ENCODE measurements at places on chromosomes 5 and 9.

GRCh38 chr5:122300374-122300773, 11.7 kb upstream of the SNCAIP start:
- DNase-seq = no peak

- no peak for DNase-seq
Observed at GRCh38 chr9:30382271-30382670, 2002.2 kb upstream of the ACO1 start.

DNA sequence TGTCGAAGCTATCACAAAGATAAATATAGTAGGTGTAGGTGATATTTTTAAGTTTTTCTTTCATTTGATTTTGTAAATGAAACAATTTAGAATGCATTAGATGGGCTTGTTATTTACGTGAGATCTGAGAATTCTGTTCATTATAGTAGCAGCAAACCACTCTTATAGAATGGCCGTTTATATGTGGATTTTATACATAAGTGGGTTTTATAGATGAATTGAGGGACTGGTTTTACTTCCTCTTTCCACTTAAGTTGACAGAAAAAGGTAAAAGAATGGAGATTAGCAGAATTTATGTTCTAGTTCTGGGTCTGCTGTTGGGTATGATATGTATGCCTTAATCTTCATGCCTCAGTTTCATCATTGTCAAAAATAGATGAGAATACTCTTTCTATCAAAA, 5.6 kb downstream of the RMI1 start:
- no peak for DNase-seq

DNA sequence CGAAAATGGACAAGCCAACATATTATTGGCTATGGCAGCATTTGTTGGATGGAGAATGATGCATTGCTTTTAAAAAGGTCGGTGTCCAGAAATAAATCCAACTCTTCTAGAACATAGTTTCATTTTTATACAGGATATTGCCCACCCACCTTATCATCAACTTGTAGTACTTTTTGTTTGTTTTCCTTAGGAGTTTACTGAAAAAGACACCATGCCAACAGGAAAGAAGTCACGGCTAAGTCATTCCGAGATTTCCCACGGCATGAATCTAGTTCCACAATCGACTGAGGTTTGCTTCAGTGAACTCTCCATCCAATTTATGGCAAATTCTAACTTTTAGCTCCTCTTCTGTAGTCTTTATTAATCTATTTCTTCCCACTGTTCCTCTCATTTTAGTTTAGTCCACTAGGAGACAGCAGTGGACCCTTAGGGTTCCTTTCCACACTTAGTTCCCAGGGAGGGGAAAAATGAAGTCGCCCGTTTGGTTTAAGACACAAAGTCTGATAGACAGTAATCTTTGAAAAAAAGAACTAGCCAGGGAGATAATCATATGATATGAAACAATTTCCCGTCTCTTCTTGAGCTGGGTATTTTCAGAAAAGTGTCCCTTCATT, 237.5 kb downstream of the AP3B1 start:
- no peak for DNase-seq

GRCh38 chr9:124390794-124391658, 24.2 kb downstream of the PSMB7 start:
- DNase-seq = peak; percentile 62

DNA sequence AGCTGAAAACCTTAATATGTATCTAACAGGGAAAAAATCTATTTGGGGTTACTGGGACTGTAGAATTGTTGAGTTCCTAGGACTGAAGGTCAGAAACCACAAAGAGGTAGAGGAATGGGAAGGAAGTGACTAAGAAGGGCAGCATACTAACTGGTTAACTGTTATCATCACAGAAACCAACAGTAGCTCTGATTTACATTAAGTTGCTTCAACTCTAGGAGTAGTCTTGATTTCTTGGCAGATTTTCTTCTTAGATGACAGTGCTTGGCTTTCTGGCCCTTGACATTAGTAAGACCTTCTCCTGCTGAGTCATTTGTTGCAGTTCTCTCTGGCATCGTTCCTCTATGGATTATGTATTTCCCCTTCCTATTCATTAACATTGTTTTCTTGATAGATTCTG, 116.1 kb upstream of the RASA1 start:
- peak; percentile 86 for DNase-seq

- no peak for DNase-seq
Observed at GRCh38 chr5:107389775-107390148, 281.0 kb downstream of the EFNA5 start.

DNA sequence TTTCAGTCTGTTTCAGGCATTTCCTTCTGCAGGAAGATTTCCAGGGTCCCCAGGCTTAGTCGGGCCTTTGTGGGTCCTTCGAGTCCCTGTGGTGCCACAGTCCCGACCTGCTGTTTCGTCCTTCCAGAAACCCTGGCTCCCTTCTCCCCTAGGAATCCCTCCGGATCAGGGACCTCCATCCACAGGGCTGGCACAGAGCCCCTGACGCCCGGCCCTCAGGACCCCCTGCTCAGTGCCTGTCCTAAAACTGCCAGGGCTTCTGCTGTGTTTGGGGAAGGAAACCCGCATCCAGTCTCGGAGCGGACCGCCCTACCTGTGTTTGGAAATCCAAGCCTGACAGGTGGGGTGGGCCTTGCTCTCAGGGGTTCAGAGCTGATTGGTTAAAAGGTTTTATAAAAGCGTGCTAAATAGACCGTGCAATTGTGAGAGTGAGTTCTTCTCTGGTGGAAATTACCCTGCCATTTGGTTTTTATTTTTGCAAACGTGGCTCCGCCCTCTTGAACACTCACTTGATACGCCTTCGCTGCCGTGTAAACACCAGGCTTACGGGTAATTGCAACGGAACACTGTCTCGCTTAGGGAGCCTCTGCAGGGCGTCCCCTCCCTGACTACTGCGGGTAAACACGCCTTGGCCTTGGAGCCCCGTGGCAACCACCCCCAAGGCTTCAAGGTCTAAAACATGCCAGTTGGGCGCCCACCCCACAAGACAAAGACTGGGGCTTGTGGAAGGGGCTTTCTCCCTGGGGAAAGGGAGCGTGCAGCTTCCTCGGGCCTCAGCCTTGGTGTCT, 121.2 kb downstream of the PHF2 start:
- no peak for DNase-seq

- no peak for DNase-seq
Observed at GRCh38 chr9:126164796-126165525, 161.7 kb upstream of the MVB12B start.

GRCh38 chr9:129175825-129176633, 2.0 kb downstream of the IER5L start:
- DNase-seq = peak; percentile 91

DNA sequence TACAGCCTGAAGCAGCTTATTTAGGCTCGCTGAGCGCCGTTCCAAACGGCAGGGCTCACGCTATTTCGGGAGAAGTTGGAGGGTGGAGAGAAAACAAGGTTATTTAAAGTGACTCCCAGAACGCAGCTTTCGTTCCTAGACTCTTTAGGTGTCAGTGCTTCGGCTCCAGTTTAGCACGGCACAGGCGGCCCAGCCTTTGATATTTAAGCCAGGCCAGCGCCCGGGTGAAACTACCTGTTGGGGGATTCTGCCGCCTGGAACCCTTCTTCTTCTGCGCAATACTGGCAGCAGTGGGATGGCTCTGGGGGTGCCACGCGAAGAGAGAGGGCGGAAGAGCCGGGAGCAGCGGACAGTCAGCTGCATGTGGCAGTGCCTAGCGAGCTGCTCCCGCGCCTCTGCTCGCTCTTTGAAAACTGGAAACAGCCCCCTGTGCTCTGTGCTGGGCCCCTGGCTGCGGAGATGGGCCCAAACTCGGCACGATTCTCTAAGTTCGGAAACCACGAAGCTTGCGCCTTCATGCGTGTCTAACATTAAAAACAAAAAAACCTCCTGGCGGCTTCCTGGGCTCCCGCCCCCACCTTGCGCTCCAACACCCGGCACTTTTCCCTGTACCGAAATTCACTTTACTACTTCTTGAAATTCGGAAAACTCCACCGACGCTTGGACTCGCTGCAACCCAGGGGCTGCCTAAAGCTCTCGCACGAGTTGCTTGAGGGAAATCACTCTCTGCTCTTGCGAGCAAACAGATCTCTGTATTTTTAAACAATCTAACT, 34.6 kb upstream of the NFIB start:
- no peak for DNase-seq

GRCh38 chr5:66859526-66859925, 263.3 kb downstream of the MAST4 start:
- DNase-seq = no peak

DNA sequence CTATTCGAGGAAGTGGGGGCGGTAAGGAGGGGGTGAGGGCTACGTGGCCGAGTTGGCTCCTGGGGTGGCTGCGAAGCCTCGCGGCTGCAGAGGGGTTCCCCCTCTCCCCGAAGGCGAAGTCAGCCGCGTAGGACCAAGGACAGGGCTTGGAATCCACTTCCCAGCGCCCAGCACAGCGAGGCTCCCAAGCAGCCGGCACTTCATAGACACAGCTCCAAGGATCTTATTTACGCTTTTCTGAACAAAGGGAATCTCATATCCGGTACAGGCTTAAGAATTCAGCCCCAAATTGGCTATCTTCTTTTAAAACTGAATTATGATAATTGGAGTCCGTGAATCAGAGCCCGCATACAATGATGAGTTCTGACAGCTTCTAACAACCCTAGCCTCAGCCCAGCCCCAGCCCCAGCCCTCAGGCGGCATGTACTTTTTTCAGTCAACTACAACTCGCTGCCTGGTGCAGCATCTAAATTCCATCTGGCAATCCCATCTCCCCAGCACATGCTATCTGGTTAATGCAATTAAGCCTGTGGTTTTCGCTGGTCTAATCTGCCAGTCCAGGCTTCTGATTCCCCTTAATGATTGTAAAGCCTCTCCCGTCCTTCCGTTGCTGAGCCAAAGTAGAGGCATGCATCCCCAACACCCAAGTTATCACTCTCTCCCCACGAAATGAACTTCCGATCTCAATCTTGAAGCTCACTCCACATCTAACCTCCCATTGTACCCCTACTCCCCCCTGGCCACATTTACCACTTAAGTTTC, 1.0 kb downstream of the ELAVL2 start:
- peak; percentile 2 for DNase-seq

- DNase-seq = no peak
Observed at GRCh38 chr5:36886791-36887190, 10.2 kb downstream of the NIPBL start.

- no peak for DNase-seq
Observed at GRCh38 chr5:151004499-151004898, 15.9 kb upstream of the GPX3 start.

- no peak for DNase-seq
Observed at GRCh38 chr5:174420651-174421407, 303.6 kb upstream of the MSX2 start.

DNA sequence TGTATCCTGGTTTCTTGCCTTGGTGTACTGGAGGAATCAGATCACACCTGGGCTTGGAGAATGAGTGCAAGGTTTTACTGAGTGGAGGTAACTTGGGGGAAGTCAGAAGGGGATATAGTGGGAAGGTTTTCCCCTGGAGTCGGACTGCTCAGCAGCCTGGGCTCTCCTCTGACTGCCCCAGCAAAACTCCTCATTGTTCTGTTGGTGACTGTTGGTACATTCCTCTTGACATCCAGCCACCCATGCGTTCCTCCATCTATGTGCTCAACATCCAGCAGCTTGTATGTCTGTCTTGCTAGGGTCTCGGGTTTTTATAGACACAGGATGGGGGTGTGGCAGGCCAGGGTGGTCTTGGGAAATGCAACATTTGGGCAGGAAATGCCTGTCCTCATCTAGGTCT, 96.0 kb downstream of the ZFAND5 start:
- DNase-seq = no peak

DNA sequence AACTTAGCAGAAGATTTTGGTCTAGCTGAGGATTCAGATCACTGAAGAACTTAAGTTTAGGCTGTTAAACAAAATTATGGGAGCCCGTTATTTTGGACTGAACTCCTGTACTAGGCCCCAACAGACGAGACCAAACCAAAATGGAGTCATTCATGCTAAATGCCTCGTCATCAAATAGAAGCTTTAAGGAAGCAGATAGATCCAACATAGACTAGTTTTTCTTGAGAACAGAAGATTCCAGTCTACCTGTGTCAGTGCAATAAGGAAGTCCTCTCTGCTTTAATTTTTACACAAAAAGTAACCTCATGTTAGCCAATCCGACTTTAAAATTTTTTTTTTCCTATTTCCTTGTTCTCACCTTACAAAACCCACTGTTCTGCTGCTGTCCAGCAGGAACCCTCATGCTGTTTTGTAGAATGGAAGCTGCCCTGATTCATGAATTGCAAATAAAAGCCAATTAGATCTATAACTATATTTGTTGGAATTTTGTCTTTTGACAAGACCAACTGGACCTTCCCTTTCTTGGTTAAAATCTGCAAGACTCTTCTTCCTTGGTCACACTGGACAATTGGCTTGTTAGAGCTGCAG, 29.0 kb upstream of the GOLM1 start:
- no peak for DNase-seq

DNA sequence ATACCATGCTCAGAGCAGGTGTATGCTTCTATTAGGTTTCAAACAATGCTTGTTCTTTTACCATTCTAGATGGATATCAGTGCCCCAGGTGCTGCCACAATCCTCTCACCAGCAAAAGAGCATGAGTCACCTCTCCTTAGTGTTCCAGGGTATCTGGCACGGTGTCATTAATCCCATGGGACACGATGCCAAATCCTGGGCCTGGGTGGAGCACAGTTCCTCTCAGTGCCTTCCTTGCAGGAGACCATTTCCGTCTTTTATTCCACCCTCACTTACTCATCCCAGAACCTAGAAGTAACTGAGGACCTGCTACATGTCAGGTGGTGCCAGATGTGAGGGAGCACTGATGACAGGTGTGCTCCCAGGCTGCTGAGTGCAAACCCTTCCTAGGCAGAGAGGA, 1.3 kb upstream of the OR13J1 start:
- no peak for DNase-seq

Data from AG10803 (cell line).